ENCODE measurements at places on chromosomes 3 and 15. TPM values are rescaled to one million over a fixed set of nuclear protein-coding genes. Genes with fewer than 3 reads are reported as not detected.

The BBX gene
- total RNA-seq, result 30.3 TPM

The EFHB gene
- total RNA-seq, result not detected

The CCR9 gene
- not detected for total RNA-seq

The CCR8 gene
- not detected for total RNA-seq
